Activated T-helper 1 cell treated with anti-CD3 and anti-CD28 coated beads, Interleukin-2, amount 50 U/mL, for 16 hours (primary cell): ENCODE measurements at places on chromosomes 2 and 18.

DNA sequence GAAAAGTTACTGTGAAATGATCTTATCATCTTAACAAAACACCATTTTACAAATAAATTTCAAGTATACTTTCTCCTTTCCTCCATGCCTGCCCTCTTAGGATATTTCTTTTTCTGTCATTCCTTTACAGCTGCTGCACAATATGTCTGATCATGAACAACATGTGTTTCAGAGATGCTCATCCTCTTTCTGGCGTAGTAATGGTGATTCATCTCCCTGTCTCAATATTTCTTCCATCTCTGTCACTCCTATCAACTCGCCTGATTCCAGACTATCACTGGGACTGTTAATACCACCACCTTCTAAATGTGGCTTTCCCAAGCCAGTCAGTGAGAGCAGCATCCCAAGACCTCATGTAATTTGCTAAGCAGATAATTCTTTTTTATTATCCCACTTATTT, 290.5 kb downstream of the GULP1 start:
- no peak for DNase-seq

DNA sequence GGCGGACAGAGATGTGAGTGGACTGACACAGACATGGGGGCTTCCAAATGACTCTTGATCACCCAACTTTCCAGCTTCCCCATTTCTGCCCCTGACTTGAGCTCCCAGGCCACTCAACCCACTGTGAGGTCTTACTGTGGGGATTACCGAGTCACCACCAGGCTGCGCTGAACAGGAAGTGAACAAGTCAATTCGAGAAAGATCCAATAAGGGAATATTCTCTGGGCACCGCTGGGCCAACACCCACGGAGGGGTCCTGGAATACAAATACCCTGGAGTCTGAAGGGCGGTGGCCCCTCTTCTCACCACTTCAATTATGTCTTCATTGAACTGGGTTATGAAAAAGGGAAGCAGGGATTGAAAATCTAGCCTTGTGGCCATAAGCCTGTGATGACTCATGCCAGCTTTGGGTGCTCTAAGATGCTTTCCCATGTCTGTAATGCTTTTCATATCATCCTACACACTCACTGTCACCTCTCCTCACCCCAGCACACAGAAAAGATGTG, 37.7 kb downstream of the BCL11A start:
- DNase-seq, result no peak

DNA sequence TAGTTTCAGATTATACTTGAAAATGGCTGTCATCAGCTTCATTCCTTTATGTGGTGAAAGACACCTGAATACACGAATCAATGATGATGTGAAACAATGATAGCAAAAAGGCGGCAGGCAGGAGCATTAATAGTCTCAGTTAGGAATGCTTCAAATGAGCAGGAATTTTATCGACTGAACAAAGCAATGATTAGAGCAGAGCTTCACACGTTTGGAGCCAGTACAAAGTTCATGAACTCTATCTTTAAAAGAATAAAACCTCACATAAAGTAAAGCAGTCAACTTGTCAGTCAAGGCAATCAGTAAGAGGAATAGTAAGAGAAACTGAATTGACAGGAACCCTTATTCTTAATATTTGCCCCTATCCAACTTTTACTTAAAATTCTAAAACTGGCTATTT, 78.4 kb upstream of the SERTAD2 start:
- DNase-seq, result no peak

GRCh38 chr2:170212625-170213280, 34.8 kb downstream of the MYO3B start:
- DNase-seq, result no peak

GRCh38 chr18:21857871-21858270, 117.3 kb downstream of the MIB1 start:
- no peak for DNase-seq

- DNase-seq, result no peak
Observed at GRCh38 chr18:63585988-63586387, 1.2 kb upstream of the SERPINB13 start.
